ENCODE measurements at places on chromosomes 2 and 18.

GRCh38 chr2:237209885-237210284, 124.2 kb downstream of the COPS8 start:
- DNase-seq = no peak

GRCh38 chr18:76203552-76203951, 291.5 kb downstream of the ZNF516 start:
- no peak for DNase-seq

GRCh38 chr2:121902171-121902591, 146.7 kb downstream of the TSN start:
- DNase-seq = peak; percentile 86

DNA sequence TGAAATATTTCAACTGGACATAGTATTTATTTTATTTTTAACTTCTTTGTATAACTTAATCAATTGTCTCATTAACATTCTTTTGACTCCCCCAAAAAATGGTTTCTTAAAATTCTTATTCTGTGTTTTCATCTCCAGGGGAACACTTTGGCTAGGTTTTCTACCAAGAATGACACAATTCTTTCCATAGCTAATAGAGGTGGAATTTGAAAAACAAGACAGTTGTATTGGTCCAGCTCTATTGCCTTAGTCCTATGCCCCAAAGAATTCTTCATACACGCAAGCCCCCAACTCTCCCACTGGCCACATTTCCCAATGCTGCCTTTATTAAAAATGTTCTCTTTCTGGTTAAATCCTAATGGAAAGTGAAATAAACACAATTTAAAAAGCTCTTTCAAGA, 104.7 kb upstream of the PKDCC start:
- no peak for DNase-seq

- no peak for DNase-seq
Observed at GRCh38 chr2:216562696-216563435, 64.2 kb downstream of the RPL37A start.

- no peak for DNase-seq
Observed at GRCh38 chr2:43136876-43137275, 89.5 kb downstream of the ZFP36L2 start.

DNA sequence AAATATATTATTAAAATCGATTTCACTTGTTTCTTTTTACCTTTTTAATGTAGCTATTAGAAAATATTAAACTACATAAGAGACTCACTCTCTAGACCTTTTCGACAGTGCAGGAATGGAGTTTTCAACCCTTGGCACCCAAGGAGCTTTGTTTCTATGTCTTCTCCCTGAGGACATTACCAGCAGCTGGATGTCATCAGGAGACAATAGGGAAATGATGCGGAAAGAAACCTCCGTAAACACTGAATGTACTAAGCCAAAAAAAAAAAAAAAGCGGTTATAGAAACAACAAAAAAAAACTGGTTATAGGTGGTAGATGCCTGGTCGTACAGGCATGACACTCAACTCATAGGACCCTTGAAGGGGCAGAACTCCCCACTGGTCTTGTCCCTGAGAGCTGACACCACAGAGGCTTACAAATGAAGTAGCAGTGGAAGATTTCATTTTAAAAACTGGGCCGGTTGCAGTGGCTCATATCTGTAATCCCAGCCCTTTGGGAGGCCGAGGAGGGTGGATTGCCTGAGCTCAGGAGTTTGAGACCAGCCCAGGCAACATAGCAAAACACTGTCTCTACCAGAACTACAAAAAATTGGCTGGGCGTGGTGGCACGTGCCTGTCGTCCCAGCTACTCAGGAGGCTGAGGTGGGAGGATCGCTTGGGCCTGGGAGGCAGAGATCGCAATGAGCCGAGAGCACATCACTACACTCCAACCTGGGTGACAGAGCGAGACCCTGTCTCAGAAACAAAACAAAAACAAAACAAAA, 23.8 kb downstream of the THAP4 start:
- no peak for DNase-seq

Data from right cardiac atrium (tissue), 5 donors.